ENCODE measurements at places on chromosomes 2 and 18. TPM values are rescaled to one million over a fixed set of nuclear protein-coding genes. Genes with fewer than 3 reads are reported as not detected.

Gene MYL12B
- 259 TPM for total RNA-seq

Gene MBP
- 43.8 TPM for total RNA-seq

Gene ARL6IP6
- 13.2 TPM for total RNA-seq

Gene IL1RL2
- total RNA-seq, result 0.54 TPM

Gene SPATA3
- not detected for total RNA-seq

Gene BOLL
- total RNA-seq, result not detected

Gene RAB6C
- 0.36 TPM for total RNA-seq

Gene SH3RF3
- 24.4 TPM for total RNA-seq

Gene NEU4
- 0.26 TPM for total RNA-seq

Gene AFF3
- 15.7 TPM for total RNA-seq

Gene ANKZF1
- total RNA-seq, result 21.4 TPM

Gene CRYGD
- not detected for total RNA-seq

Gene ROCK2
- total RNA-seq, result 119 TPM

Gene METTL8
- total RNA-seq, result 18.4 TPM

Gene PJVK
- total RNA-seq, result 8.4 TPM

Gene FSIP2
- 0.94 TPM for total RNA-seq

Gene PHOSPHO2
- total RNA-seq, result 4.3 TPM

Gene COL4A3
- total RNA-seq, result 17.8 TPM

Gene CLK1
- total RNA-seq, result 197 TPM

Gene SLC23A3
- total RNA-seq, result 3.5 TPM

Gene SERPINB4
- not detected for total RNA-seq

Gene CXCR4
- total RNA-seq, result 23.7 TPM

Gene TNFAIP6
- total RNA-seq, result 5.2 TPM

Gene CTIF
- total RNA-seq, result 113 TPM

Gene FTCDNL1
- total RNA-seq, result 1.4 TPM

Gene CCDC68
- total RNA-seq, result 8.3 TPM

All from aorta (tissue), 5 donors.